ENCODE measurements at places on chromosomes 6 and 20. TPM values are rescaled to one million over a fixed set of nuclear protein-coding genes. Genes with fewer than 3 reads are reported as not detected.

The RNF217 gene
- 8.4 TPM for total RNA-seq

The CYP39A1 gene
- total RNA-seq: 4.6 TPM

The SMIM13 gene
- total RNA-seq: 12.6 TPM

The TSPO2 gene
- not detected for total RNA-seq

The DNMT3B gene
- 0.92 TPM for total RNA-seq

The ADTRP gene
- not detected for total RNA-seq

The TFB1M gene
- 19.9 TPM for total RNA-seq

The CGA gene
- not detected for total RNA-seq

The BPIFB2 gene
- not detected for total RNA-seq

The SLC17A1 gene
- not detected for total RNA-seq

The ADGRF5 gene
- total RNA-seq: 34.1 TPM

The DPPA5 gene
- not detected for total RNA-seq

The CST2 gene
- total RNA-seq: not detected
